T-helper 9 cell (primary cell): ENCODE measurements at places on chromosomes 13 and 19.

DNA sequence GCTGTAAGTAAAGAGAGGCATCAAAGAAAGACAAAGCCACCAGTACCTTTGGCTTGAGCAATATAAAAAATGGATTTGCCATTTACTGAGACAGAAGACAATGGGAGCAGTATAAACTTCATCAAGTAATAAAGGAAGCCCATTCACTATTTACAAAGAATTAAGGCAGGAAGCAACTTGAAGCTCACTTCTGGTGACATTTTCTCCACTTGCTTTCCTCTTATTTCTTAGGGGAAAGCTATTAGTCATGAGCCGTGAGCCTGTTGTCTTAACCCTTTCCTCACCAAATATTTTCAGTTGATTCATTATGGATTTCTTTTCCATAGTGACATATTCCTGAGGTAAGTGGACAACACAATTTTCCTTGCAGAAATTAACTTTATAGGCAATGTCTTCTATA lies 156.8 kb downstream of the DNAJC3 start:
- DNase-seq, result no peak

GRCh38 chr19:3544742-3545668 lies 6.0 kb downstream of the TEKTIP1 start:
- DNase-seq, result peak; percentile 87

GRCh38 chr19:18494267-18494607 lies 27.6 kb downstream of the ELL start:
- DNase-seq, result no peak

- DNase-seq, result no peak
Measured at GRCh38 chr13:107376341-107377125, 808.6 kb upstream of the ARGLU1 start.

- no peak for DNase-seq
Measured at GRCh38 chr13:111860231-111860552, 206.8 kb upstream of the SOX1 start.

- DNase-seq, result no peak
Measured at GRCh38 chr19:34676697-34677385, at the start of gene SCGB2B2. TSS of gene SCGB2B2 (minus strand) at chr19:34677159. CDS start at chr19:34594563, 82,596 bp downstream.
